ENCODE measurements at places on chromosomes 5 and 9.
A peak's percentile ranks its signal among the peaks of the same experiment; 100 is the strongest.

GRCh38 chr5:43771611-43772031 lies 168.6 kb downstream of the NNT start:
- DNase-seq = no peak

- DNase-seq = no peak
These were observed 33.7 kb downstream of the GOLGA2 start for GRCh38 chr9:128242124-128242523.

GRCh38 chr5:115758356-115758755 lies 58.1 kb downstream of the CDO1 start:
- DNase-seq = no peak

GRCh38 chr5:428754-429452 lies 14.1 kb upstream of the EXOC3 start:
- DNase-seq = no peak

DNA sequence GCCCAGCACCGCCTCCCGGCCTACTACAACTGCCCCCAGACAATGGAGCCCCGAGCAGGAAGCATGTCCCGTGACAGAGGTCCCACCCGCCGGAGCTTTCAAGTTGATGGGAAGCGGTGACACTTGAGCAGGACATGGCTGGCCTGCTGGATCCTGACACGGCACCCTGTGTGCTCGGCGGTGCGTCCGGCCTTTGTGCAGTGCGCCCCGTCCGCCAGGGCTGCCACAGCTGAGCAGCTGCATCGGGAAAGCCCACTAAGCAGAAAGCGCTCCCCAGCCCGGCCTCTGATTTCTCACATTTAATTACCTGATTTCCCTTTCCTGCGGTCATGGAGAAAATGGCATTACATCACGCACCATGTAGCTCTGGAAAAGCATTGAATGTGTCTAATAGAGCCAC lies 611.9 kb downstream of the IRX1 start:
- no peak for DNase-seq

- DNase-seq = no peak
These were observed 415.1 kb downstream of the SPOCK1 start for GRCh38 chr5:137084016-137084415.

DNA sequence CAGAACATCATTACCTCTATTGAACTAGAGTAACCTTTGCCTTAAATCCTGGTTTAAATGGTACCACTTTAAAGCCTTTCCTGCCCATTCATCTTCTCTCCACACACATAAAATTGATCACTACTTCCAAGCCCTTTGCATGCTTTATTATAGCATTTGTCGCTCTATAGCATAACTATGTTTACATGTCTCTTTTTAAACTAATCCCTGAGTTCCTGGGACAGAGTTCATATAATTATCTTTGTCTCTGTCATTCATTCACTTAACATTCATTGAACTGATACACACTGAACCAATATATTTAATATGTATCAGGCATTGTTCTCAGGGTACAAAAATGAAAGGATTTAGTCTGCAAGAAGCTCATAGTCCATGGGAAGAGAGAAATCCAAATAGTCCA lies 37.3 kb downstream of the RECK start:
- DNase-seq = no peak

DNA sequence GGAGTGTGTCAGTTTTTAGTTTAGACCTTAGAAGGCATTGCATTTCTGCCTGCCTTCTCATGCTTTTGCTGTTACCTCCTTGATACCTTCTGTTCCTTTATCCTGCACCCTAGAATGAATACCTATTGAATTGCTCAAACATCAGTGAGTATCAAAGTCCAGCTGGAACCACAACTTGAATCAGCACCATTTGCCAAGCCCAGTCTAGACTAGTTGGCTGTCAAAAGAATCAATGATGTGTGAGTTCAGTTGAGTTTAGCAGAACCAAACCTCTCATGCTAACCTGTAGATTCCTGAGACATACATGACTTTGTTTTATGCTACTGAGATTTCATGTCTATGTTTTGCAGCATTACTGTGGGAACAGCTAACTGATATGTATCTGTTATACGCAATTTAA lies 116.6 kb downstream of the FAM170A start:
- DNase-seq = no peak

DNA sequence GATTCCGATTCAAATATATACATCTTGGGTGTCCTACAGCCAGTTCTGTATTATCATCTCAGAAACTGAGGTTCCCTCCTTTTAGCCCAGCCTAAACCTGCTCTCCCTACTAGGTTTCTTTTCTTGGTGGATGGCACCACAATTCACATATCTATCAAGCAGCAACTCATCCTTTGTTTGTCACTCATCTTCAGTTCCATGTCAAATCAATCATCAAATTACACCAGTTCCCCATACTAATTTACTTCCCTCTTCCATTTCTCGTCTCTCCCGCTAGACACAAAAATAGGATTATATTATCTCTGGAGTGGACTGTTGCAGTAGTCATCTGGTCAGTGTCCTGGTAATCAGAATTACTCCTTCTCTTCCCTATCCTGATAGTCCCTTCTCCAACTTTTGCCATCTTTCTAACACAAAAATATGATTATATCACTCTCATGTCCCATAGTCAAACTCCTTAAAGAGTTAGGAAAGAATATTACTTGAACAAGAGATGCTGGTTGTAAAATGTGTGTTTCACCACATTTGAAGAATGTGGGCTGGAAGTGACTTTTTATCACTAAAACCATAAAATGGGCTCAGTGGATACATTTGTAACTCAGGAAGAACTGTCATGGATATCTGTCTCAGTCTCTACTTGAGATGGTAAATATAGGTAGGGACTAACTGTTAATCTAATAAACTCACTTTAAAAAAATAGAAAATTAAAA lies 69.1 kb upstream of the RICTOR start:
- DNase-seq = no peak

DNA sequence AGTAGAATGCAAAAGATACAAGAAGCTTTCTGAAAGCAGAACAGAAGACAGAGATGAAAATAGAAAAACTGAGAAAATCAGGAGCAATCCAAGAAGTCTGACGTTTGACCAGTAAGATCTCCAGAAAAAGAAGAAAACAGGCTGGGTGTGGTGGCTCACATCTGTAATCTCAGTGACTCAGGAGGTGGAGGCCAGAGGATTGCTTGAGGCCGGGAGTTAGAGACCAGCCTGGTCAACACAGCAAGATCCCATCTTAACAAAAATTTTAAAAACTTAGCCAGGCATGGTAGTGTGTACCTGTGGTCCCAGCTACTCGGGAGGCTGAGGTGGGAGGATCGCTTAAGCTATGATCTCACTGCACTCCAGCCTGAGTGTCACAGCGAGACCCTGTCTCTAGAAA lies 15.9 kb downstream of the RETREG1 start:
- no peak for DNase-seq

DNA sequence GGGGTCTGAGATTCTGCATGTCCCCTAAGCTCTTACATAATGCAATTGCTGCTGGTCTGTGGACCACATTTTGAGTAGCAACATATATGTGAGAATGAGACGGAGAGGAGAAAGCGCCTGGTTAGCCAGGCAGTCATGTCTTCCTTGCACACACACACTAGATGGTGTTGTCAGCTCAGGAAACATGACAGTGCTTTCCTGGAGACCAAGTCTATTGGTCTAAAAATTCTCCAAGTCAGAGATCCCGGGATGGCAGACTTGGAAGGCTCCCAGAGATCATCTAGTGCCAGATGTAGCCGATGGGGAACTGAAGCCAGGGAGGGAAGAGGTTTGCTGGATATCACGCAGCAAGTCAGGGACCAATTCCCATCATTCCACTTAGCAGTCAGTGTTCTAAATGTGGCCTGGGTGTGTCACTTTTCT lies 53.4 kb downstream of the GALNT12 start:
- peak; percentile 28 for DNase-seq

All from head of caudate nucleus (tissue), 42 donors.